ENCODE measurements at places on chromosomes 2 and 18.

DNA sequence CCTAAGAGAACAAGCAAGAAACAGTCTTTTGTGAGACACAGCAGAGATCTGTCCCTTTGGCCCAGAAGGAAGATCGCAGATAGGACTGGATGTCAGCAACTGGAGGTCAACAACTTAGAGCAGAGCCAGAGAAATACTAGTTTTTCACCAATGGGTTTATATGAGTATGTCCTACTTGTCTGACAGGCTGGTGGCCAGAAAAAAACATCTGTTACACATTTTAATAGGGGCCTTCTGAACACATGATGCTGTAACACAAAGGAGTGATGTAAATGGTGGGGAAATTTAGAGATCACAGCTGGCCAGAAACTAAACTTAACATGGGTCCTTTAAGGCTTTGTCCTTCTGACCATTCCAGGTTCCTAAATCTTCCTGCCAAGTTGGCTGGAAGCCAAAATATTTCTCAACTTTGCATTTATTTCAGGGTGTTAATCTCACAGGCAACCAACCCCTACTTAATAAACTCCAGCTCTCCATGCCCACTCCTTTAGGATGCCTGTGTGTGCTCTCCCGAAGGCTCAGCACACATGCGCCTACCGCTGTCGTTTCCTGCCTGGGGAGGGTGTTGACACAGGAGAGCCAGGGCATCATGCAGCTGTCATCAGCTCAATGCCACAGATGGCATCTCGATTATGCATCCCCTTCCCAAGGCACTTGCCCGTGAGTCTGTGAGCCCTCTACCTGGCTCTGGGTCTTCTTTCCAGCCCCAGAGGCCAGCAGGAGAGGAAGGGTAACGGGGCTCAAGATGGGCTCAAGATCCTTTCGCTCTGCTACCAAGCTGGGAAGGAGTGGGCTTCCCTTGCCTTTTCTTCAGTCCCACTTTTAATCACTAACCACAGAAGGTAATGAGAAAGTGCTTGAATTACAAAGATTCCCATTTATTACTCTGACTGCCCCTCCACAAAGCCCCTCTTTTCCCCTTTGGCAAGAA, 252.5 kb downstream of the ETAA1 start:
- peak; percentile 90 for DNase-seq

GRCh38 chr2:14626873-14627272, 5.6 kb upstream of the LRATD1 start:
- DNase-seq = no peak

DNA sequence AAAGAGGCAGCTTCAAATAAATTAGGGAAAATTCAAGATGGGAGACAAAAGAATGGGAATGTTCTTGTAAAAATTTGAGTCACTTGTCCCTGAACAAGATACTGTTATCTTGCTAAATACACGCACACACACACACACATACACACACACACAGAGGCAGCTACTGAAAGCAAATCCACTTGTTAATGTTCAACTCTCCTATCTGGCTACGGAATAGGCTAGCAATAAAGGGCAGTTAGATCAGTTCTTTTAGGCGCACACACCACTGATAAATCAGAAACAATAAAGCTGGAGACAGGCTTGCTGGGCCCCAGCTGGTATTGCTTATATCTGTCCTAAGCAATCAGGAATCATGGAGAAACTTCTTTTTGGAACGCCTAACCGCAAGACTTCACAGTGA, 461.6 kb downstream of the BCL11A start:
- no peak for DNase-seq

GRCh38 chr2:160014227-160014626, 48.2 kb downstream of the PLA2R1 start:
- DNase-seq = no peak

GRCh38 chr2:196609806-196610205, 29.7 kb upstream of the CCDC150 start:
- no peak for DNase-seq

DNA sequence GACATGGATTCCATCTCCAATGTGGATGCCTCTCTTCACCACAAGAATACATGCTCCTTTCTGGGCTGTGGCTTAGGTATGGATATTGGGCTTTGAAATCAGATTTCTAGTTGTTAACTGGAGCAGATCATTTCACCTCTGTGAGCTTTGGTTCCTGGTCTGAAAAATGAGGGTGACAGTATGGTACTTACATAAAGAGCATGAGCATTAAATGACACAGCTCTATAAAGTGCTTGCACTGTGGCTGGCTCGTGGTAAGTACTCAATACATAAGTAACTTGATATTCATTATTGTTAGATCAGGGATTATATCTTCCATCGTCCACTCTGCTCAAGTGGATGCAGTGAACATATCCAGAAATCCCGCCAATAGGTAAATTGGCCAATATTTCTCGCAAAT, 33.4 kb downstream of the ARHGAP25 start:
- DNase-seq = no peak

DNA sequence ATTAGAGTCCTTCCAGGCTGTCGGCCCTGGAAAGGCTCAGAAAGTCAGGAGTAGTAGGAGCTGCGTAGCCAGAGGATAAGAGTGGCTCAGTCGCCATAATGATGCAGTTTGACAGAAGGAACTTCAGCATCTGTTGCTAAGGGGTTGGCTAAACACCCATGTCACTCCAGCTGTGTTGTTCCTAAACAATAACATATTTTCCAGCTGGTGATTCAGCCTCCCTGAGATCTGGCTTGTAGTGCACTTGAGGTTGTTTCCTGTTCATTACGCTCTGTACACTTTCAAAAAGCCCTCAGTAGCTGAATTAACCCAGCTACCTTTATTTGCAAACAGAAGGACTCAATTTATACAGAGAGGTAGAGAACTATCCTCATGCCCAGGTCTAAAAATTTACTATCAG, 39.7 kb upstream of the EPAS1 start:
- DNase-seq = peak; percentile 14

DNA sequence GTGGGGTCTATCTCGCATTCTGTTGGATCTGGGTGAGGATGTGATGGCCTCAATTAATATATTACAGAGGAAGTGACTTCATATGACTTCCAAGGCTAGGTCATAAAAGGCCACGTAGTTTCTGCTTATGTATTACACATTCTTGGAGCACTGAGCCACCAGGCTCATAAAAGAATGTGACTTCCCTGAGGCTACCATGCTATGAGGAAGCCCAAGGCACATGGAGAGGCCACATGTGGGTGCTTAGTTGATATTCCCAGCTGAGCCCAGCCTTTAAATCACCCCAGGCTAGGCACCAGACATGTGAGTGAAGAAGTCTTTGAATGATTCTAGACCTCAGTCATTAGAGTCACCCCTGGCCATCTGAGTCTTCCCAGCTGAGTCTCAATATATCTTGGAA, 13.3 kb upstream of the REEP1 start:
- no peak for DNase-seq

GRCh38 chr2:208172125-208172524, 8.7 kb upstream of the CRYGA start:
- DNase-seq = no peak

GRCh38 chr18:35590935-35591334, 9.4 kb downstream of the GALNT1 start:
- no peak for DNase-seq

GRCh38 chr18:79543861-79544385, 135.7 kb upstream of the CTDP1 start:
- no peak for DNase-seq

DNA sequence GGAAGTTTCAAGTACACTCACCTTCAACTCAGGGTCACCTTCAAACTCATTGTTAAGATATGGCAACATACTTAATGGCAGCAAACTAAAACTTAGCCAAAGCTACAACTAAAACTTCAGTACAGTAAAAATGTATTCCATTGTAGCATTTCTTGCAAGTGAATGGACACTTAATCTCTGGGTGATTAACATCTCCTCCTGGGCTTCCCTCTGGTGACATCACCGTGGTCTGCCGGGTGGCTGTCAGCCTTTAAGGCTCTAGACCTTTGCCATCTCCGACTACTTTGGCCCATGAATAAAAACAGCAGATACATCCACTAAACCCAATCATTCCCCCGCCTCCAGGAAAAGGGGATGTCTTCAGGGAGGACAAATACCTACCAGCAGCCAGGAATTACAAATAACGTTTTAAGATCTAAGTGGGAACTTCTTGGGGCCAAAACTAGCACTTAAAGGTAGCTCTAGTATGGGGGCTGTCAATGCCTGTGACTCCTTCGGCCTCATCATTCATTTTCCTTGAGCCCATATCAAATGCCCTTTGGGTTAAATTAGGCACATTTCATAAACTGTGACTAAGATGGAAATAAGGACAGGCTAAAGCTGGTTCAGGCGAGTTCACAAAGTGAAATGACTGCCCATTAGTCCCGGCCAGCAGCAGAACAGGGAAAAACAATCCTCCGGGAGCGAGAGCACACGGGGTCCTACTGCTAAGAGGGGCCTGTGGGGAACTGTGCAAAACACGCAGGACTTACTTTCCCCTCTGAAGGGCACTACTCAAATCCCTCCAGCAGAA, 1.1 kb downstream of the TFCP2L1 start:
- no peak for DNase-seq

- no peak for DNase-seq
Measured at GRCh38 chr2:43131051-43131889, 95.1 kb downstream of the ZFP36L2 start.

DNA sequence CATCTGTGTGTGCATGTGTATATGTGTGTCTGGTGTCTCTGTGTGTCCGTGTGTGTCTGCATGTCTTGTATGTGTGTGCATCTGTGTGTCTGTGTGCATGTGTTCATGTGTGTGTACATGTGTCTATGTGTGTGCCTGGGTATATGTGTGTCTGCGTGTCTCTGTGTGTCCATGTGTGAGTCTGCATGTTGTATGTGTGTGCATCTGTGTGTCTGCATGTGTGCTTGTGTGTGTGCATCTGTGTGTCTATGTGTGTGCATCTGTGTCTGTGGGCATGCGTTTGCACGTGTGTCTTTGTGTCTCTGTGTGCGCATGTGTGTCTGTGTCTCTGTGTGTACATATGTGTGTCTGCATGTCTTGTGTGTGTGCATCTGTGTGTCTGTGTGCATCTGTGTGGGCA, 207.7 kb downstream of the TNS1 start:
- DNase-seq = no peak

DNA sequence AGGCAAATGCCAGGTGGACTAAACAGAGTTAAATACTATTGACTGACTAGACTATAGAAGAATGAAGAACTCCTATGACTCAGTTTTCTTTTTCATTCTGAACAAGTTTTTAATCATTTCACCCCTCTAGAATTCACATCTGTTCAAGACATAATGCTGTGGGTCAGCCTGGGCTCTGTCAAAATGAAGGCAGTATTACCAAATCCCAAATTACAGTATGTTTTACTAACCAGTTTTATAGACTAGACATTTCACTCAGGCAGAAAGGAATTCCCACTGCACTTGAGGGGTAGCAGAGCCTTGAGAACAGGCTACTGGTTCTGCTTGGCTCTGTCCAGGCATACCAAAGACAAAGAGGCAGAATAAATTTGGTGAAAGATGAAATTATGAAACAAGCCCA, 511.7 kb downstream of the EPHA4 start:
- no peak for DNase-seq

- no peak for DNase-seq
Measured at GRCh38 chr2:85577386-85578242, at the start of gene VAMP8. Gene VAMP8 (plus strand): TSS chr2:85577586. CDS start chr2:85577647, 61 bp downstream.

DNA sequence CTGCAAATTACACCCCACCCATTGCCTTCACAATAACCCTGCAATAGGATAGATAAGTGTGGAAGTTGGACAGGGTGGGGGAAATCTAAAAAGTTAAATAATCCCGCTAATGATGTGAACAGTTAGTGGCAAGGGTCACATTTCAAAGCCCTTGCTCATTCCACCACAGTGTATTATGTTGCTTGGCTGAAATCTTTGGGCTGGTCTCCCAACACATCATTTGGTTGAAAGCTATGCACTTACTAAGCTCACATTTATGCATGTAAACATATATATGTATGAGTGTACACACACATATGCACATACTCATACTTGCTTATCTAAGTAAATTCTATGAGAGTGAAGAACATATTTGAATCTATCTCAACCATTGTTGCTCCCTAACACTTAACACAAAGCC, 197.8 kb downstream of the RDH14 start:
- no peak for DNase-seq

- no peak for DNase-seq
Measured at GRCh38 chr2:132776287-132776686, 106.3 kb upstream of the LYPD1 start.

DNA sequence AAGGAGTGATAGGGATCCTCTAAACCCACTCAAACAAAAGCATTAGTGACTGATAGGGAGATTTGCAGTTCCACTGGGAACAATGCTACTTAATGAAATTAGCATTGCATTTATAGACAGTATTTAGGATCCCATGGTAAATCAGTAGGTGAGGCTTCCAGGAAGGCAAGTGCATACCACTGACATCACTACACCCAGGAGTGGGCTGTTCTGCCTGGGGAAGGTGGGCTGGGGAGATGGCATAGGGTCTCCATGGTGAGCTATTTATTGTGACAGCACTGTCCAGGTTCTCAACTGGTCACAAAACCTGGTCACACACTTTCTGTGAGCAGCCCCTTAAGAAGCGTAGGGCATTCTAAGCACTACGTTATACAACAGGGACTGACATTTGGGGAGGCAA, 262.2 kb downstream of the ALK start:
- DNase-seq = no peak

GRCh38 chr2:20523073-20523798, 76.4 kb downstream of the RHOB start:
- no peak for DNase-seq

DNA sequence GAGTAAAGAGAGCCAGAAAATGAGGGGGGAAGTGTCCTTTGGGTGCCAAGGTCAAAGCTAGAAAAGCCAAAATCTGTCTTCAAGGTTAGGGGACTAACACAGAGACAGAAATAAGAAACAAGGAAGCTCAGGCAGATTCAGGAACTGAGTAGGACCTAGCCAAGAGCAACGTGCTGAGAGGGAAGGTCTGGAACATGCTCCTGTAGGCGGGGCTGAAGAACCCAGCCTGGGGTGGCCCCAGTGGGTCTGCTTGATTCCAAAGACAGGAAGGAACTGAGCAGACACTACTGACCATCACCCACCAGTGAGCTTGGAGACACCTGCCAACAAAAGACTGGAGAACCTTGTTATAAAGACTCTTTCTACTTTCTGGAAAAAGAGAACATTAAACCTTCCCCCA, 105.1 kb downstream of the SP3 start:
- DNase-seq = no peak

- DNase-seq = no peak
Measured at GRCh38 chr2:215421859-215422461, 13.9 kb downstream of the FN1 start.

GRCh38 chr18:9434122-9434701, 41.1 kb upstream of the RALBP1 start:
- DNase-seq = no peak

DNA sequence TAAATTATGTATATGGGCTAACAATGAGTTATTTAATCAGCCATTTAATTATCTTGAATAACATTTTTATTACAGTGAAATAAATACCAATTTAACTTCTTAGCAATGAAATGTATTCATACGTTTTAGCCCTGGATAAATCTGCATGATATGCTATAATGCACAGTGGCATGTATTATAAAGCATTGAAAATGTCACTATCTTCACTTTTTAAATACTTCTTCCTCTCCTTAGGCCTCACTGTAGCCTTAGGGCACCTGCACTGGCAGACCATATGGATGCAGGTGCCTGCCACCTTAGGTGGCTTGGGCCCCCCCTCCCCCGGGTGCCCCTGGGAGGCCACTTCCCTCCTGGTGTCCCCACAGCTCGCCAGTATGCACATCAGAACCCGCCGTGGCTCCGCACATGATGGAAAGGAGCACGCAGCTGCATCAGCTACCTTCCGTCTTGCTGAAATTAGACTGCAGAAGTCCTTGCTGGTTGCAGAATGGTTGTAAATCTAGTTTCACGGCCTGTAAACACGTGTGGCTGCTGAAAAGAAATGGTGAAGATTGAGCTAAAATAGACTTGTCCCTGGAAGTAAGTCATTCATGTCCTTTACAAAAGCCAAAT, 56.7 kb downstream of the ADI1 start:
- DNase-seq = no peak

Data from SHP77 treated with DMSO at 0.1 percent for 48 hours (cell line).